ENCODE measurements at places on chromosomes 16 and 17.

- DNase-seq: no peak
Observed at GRCh38 chr17:76261421-76262215, 3.5 kb upstream of the UBALD2 start.

DNA sequence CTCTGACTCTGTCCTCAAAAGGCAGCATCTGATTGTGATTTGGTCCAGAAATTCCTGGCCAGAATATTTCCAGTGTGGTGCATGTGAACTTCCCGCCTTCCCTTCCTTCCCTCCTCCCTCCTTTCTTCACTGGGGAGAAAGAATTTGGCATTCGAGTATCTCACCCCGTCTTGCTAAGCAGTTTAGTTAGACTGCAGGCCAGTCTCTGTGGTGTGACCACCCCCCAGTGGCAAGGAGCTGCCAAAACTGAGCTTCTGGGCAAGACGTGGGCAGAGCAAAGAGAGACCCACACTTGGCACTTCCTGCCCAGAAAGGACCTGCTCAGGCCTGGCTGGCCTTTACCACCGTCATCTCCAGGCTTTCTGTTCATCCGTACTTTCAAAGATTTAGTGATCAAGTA, 36.4 kb downstream of the SNX20 start:
- DNase-seq: no peak

DNA sequence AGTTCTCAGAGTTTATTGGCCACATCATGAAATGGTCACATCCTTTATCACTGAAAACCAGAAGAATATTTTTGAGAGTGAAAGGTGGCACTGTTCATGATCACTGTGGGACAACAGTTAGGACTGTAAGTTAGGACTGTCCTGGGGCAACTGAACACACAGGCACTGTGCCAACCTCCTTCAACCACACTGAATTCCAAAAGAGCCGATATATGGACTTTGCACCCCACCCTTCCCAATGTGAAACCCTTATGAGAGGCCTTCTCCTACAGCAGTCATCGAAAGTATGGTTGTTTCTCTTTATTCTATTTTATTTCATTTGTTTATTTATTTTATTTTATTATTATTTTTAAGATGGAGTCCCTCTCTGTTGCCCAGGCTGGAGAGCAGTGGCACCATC, 353.5 kb downstream of the TOX3 start:
- DNase-seq: no peak

- no peak for DNase-seq
Observed at GRCh38 chr17:7186241-7186640, 7.1 kb upstream of the ASGR1 start.

GRCh38 chr17:4544135-4544950, 10.8 kb downstream of the MYBBP1A start:
- DNase-seq: no peak

- DNase-seq: no peak
Observed at GRCh38 chr17:50658616-50659015, 23.9 kb downstream of the ABCC3 start.

- no peak for DNase-seq
Observed at GRCh38 chr16:62225675-62226074, 189.4 kb upstream of the CDH8 start.

DNA sequence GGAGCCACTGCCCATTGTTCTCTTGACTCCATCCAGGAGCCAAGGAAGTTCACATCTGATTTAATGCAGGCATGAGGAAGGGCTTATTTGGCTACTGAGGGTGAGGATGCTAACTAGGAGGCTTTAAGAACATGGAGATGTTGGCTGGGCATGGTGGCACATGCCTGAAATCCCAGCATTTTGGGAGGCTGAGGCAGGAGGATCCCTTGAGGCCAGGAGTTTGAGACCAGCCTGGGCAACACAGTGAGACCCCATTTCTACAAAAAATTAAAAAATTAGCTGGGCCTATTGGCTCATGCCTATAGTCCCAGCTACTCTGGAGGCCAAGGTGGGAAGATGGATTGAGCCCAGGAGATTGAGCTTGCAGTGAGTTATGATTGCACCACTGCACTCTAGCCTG, 116.5 kb downstream of the RAP1GAP2 start:
- DNase-seq: no peak

DNA sequence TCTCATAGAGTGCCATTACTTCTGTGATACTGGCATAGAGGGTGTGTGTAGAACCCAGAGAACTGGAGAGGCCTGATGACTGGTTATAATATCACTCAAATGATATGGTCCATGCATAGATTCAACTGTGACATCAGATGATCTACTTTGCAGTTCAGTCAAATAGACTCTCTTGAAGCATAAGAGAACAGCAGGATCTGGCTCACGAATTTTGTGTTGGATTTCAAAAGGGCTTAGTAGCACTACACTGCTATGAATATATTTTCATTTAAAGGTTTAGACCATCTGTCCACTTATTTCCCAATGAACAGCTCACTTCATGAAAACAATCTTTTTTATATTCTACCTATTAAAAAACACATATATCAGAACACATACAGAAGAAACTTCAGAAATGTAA, 119.7 kb downstream of the KIF2B start:
- no peak for DNase-seq

DNA sequence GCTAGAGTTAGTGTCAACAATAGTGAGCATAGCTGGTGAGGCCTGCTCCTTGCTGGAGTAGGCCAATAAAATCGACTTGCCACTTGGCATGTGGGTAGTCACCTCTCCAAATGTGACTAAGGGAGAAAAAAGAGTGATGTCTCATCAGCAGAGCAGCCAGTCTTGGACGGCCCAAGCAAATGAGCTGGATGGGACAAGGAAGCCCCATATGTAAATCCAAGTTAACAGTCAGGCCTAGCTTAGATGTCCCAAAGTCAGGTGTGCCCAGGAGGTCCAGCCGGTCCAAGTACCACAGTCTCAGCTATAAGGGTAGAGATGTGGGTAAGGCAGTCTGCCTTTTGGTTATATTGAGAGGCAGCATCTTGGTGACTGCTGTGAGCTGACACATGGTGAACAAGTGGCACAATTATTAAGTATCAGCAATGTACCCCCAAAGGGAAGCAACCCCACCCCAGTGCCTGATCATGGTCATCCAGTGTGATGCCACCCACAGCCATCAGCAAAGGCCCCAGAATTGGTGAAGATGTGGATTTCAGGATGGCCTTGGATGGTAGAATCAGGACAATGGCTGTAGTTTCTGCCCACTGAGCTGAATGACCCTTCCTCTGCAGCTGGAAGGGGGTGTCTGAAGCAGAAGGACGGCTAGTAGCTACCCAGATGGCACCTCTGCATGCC, 83.4 kb downstream of the TNFRSF13B start:
- no peak for DNase-seq

- no peak for DNase-seq
Observed at GRCh38 chr17:76843703-76844484, 24.3 kb upstream of the MGAT5B start.

DNA sequence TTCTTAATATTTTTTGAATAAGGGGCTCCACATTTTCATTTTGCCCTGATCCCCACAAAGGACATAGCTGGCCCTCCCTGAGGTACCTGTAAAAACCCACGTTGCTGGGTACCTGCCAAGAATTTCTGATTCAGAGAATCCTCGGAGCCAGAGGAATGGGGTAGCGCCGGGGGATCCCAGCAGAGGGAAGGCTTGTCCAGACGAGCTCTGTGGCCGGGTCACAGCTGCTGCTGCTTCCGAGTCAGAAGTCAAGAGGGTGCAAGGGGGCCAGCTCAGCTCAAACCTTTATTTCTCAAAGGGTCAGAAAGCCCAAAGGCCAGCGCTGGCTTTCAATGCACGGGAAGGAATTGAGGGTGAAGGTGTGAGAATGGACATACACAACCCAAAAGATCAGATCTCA, 68.9 kb upstream of the SDK2 start:
- no peak for DNase-seq

DNA sequence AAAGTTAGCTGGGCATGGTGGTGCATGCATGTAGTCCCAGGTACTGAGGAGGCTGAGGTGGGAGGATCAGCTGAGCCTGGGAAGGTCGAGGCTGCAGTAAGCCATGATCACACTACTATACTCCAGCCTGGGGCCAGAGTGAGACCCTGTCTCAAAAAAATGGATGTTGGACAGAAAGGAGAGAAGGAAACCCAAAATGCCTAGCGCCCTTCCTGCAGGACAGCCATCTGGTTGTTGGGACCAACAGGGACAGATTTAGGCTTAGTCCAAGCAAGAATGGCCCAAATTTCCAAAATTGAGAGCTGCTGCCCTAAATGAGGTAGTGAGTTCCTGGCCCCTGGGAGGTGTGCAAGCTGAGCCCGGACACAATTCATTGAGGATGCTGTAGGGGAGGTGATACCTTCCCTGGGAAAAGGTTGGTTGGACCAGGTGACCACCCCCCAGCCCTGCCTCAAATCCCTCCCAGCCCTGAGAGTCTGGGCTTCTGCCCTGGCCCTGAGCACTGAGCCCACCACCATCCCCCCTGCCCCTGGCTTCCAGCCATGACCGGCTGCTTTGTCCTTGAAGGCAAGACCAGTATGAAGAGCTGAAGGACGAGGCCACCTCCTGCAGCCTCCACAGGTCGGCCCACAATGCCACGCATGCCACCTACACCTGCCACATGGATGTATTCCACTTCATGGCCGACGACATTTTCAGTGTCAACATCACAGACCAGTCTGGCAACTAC, 35.1 kb downstream of the IL21R start:
- no peak for DNase-seq

DNA sequence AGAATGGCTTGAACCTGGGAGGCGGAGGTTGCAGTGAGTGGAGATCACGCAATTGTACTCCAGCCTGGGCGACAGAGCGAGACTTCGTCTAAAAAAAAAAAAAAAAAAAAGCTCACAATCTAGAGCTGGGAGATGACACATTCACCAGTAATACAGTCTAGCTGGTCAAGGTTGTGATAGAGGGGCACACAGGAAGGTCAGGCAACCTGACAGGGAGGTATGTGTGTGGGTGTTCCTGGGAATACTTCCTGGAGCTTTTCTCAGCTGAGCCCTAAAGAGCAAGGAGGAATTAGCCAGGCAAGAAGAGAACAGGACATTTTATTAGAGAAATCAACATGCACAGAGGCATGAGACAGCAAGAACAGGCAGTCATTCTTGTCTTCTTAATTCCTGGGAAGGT, 216.7 kb downstream of the SHISA9 start:
- DNase-seq: no peak

DNA sequence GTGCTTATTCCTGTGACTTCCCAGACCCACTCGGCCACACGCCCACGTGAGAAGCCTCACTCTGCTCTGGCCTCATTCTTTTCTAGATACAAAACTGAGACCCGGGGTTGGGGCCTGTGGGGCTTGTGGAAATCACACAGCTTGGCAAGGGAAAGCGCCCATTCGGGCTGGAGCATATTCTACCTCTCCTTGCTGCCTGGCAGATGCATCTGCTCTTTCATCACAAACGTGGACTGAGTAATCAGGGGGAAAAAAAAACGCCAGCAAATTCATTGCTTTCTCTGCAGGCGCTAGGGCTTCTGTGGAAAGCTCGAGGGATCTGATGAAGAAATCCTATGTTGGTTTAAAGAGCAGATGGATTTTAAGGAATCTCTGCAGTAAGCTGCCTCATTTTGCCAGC, 44.4 kb downstream of the DNAH9 start:
- no peak for DNase-seq

GRCh38 chr16:12310286-12310685, 333.8 kb downstream of the SNX29 start:
- no peak for DNase-seq

DNA sequence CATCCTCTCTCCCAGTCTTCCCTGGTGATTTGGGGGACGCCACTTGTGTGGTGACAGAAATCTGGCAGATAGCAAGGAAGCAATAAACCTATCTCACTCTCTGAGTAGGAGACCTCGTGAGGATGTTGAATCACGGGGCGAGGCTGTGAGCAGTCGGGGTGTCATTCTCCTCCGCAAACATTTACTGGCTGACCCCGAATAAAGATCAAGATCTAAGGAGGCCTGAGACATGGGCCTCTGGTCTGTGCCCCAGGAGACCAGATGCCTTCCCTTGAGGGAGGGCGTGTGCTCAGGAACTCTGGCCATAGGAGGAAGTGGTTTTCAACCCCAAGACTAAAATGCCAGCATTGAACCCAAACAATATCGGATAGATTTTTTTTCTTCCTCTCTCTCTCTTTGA, 53.1 kb downstream of the FOXL1 start:
- no peak for DNase-seq

- no peak for DNase-seq
Observed at GRCh38 chr16:60060731-60061130, 1326.6 kb upstream of the GOT2 start.

- DNase-seq: no peak
Observed at GRCh38 chr17:67218385-67218950, 26.5 kb downstream of the HELZ start.

GRCh38 chr17:78227455-78227916, 3.9 kb upstream of the TMEM235 start:
- DNase-seq: no peak

GRCh38 chr16:2056077-2056476, 8.3 kb downstream of the TSC2 start:
- DNase-seq: no peak

DNA sequence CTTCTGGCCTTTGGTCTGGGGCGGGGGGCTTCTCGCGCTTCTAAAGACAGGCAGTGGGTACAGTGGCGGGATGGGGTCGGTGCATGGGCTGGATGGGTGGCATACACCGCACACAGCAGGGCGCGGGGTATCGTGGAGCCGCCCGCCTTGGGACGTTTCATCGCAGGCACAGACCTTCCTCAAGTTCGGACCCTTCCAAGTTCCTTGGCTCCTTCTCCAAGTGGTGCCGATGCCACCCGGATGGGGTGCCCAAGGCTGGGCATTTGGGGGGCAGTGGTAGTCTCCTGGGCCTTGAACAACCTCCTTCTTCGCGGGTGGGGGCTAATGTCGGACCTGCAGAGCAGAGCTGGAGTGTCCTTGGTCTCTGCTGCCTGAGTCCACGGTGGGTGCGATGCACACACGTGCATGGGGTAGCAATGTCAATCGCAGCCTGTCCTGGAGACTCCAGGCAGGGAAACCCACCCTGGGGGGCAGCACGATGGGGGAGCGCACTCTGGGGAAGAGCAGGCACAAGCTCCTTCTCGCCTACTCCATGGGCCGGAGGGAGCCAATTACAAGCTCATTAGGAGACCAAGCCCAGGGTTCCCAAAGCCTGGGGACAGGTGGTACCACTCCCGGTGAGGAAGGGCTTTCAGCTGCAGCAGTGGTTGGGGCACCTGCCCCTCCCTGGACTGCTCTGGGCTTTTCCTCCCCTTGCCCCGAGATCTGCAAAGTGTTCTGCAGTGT, 686 bp upstream of the MTSS2 start:
- DNase-seq: no peak
